HFFc6 (cell line): ENCODE measurements at places on chromosomes 11 and 22. TPM values are rescaled to one million over a fixed set of nuclear protein-coding genes. Genes with fewer than 3 reads are reported as not detected.

- no peak overlapping the region for H3K27ac ChIP-seq
- peaks cover 4% of the 10 kb centered on the region for H3K27me3 ChIP-seq
Measured at GRCh38 chr22:25777870-25778269, 35.9 kb downstream of the MYO18B start.

GRCh38 chr11:16784097-16784496 is 45.6 kb downstream of the C11orf58 start:
- no peak overlapping the region for H3K4me3 ChIP-seq
- H3K27ac ChIP-seq: no peak overlapping the region
- peaks cover 2% of the 10 kb centered on the region for H3K27me3 ChIP-seq
- H3K4me1 ChIP-seq: peaks cover 23% of the 10 kb centered on the region

DNA sequence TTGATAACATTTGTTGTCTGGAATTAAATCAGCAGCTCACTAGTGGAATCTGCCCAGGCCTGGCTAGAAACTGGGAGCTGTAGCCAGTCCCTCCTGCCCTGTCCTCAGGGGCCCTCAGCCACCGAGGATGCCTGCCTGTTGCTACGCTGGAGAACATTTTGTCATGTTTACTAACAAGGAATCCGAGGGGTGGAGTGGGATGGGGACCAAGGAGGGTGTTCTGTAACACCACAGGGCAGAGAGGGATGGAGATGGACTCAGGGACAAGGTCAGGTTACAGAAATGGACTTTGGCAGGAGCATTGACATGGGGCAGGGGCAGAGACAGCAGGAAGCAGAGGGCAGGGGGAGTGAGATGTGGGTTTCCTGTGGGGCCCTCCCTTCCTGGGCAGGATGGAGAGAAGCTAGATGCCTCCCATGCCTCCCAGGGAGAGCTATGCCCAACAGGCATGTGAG is 45.8 kb upstream of the AMPD3 start:
- peaks cover 58% of the 10 kb centered on the region for H3K4me1 ChIP-seq
- no peak overlapping the region for H3K27ac ChIP-seq
- no peaks in the 10 kb centered on the region; the same call in none of the 2 replicates for H3K27me3 ChIP-seq

- H3K4me1 ChIP-seq: peaks cover 21% of the 10 kb centered on the region
- no peaks in the 10 kb centered on the region for H3K36me3 ChIP-seq
- no peak overlapping the region for H3K4me3 ChIP-seq
- H3K27me3 ChIP-seq: peaks cover 27% of the 10 kb centered on the region
- DNase-seq: no peak
Measured at GRCh38 chr11:71282581-71283351, 30.4 kb upstream of the SHANK2 start.

DNA sequence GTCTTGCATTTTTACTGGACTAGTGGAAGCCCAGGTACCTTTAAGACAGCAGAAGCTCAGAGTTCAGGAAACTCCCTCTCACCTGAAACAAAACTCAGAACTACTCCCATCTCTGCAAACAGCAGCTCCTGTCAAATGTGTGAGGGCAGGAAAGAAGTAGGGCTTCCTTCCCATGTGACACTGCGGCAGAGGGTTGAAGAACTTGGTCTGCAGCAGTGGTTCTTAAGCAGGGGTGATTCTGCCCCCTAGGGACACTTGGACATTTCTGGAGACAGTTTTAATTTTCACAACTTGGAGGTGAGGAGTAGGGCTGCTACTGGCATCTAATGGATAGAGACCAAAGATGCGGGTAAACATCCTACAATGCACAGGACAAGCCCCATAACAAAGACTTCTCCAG is 63.4 kb downstream of the RCN1 start:
- H3K4me3 ChIP-seq: no peak overlapping the region
- peaks cover 6% of the 10 kb centered on the region for H3K4me1 ChIP-seq

TMPRSS4 gene
- not detected in 3 replicates for total RNA-seq

MRPL16 gene
- total RNA-seq: 46.0 to 59.4 TPM (median 48.4 TPM) in 3 replicates

CCDC73 gene
- not detected in 3 replicates for total RNA-seq

KDM4E gene
- not detected in 3 replicates for total RNA-seq
